ENCODE measurements at places on chromosomes 7 and 10.

DNA sequence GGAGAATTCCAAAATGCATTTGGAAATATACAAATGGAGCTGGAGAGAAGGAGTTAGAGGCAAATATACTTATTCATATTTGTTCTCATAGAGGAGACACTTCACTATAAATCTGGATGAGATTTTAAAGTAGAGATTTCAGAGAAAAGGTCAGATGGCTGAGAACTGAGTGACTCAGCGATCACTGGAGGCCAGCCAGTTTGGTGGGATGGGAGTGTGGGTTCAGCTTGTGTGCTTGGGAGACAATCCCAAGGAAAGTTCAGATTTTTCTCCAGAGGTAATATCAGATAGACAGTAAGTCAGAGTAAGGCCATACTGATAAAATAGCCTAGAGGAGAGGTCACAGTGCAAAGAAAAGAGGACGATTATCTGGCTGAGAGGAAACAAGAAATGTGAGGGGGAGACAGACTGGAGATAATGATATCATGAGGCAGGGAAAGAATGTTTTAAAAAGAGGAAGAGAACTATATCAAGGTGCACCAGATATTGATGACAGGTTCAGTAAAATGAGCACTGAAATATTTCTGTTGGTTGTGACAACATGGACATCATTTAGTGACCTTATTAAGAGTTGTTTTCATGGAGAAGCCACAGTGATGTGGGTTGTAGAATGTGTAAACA, 67.0 kb downstream of the MDFIC start:
- DNase-seq: no peak

- no peak for DNase-seq
These were observed 16.5 kb upstream of the WIPI2 start for GRCh38 chr7:5173496-5173895.

- DNase-seq: no peak
These were observed 13.6 kb upstream of the ITGB1 start for GRCh38 chr10:32971536-32972091.

GRCh38 chr7:29146057-29146706, at the start of gene CPVL:
TSS of gene CPVL (minus strand) at chr7:29146537. CDS start at chr7:29121061, 25,476 bp downstream.
- peak; percentile 30 for DNase-seq

DNA sequence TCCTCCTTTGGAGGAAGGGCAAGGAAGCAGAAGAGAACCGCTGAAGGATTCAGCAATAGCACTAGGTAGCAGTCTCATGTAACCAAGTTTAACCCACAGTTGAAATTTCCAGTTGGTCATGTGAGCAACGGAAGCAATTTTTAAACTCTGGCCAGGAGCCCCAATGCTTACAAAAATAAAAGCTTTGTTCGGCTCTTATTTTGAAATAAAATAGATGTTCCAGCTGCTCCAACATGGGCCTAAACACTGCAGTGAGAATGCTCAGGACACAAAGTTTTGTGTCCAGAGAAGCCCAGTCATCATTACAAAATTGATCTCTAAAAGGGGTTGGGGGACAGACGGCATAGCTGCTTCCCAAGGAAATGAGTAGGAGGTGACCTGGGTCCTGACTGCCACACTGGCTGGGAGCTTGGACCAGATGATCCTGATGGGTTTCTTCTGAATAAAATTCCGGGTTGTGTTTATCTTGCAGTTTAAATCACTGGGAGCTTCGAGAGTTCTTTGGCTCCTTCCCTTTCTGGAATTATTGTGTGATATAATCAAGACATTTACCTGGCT, 452 bp upstream of the TMEM140 start:
- DNase-seq: no peak

DNA sequence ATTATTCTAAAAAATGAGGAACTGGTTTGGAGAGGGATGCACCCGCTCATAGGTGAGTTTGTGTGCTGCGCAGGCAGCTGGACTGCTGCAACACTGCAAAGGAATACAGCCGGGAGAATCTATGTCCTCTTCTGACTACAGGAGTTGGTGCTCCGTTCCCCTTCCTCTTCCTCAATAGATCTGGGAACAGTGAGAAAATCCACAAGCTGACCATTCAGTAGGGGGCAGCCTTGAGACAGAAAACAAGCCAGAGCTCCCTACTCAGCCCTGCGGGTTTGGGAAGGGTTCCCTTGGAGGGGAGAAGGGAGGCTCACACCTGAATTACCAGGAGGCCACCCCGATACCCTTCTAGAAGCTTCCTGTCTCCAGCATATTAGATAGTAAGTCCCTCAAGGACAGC, 87.3 kb upstream of the FOXI2 start:
- DNase-seq: no peak

DNA sequence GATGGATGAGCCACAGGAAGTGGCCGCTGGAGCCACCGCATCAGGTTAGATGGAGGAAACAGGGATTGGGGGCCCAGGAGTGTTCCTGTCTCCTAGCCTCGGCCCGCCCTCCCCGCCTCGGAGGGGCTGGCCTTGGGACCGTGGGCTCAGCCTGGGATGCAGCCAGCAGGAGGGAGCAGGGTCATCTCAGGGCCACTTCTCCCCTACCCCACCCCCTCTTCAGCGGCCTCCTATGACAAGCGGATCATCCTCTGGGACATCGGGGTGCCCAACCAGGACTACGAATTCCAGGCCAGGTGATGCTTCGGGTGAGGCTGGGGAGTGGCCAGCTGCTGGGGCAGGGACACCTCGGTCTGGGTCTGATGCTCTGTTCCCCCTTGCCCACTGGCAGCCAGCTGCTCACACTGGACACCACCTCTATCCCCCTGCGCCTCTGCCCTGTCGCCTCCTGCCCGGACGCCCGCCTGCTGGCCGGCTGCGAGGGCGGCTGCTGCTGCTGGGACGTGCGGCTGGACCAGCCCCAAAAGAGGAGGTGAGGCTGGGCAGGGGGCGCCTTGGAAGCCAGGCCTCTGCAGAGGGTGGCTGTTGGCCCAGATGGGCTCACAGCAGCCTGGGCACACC, 4.7 kb downstream of the LRWD1 start:
- no peak for DNase-seq

DNA sequence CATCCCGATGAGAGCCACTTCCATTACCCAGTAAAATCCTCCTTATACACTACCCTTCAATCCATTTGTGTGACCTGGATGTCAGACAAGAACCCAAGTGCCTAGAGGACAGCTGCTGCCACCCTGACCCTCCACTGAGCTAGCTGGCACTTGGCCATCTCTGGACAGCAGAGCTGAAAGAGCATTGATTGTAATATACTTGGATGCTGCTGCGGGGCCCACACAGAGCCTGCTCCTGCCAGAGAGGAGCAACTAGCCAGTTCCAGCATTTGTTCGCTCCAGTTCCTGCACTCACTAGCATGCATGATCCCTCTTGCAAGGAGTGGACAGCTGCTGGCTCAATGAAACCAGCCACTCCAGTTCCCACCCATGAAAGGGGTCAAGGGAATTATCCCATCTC, 8.4 kb upstream of the TMEM254 start:
- peak; percentile 45 for DNase-seq

DNA sequence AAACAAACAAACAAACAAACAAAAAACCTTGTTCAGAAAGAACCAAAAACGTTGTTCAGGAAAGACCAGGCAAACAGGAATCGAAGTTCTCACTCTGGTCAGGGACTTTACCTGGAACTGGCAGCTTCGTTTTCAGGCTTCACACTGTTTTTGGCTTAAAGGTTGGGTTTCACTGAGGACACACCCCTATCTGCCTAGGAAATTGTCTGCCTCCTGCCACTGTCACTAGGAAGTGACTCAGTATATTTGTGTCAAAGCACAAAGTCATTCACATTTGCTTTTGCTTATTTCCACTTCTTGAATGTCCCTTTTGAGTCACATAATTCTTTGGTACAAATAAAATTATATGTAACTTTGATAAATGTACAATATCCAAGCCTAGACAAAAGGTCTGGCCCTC, 37.9 kb downstream of the PNLIPRP3 start:
- DNase-seq: no peak

- DNase-seq: no peak
These were observed 22.6 kb downstream of the CDK1 start for GRCh38 chr10:60800918-60801317.

GRCh38 chr10:97336446-97336845, 1.9 kb upstream of the FRAT2 start:
- DNase-seq: no peak

DNA sequence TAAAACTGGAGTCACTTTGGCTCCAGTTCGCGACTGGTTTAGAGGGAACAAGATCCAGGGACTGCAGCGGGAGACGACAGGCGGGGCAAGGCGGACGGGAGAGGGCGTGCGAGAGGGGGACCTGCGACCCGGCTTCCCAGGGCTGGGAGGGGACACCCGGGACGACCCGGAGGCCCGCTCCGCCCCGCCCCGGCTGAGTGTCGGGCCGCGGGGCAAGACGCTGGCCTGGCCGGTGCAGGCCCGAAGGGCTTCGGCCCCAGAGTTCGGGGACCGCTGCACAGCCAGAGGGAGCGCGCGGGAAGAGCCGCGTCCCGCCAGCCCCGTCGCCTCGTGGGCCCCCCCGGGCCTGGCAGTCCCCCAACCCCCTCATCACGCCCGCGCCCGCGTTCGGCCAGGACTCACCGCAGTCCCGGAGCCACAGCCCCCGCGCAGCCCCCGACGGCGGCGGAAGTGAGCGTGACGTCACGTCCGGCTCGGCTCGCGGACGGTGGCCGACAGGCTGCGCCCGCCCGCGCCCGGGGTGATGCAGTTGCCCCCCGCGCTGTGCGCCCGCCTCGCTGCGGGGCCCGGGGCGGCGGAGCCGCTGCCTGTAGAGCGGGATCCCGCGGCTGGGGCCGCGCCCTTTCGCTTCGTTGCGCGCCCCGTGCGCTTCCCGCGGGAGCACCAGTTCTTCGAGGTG, at the start of the genes TUBGCP2 and ZNF511:
Gene TUBGCP2, minus strand, starts transcription at position 452 of the 679 bp plus-strand sequence. CDS start 5,931 bp downstream, outside the sequence.
Gene ZNF511, plus strand, starts transcription at position 494 of the 679 bp plus-strand sequence. Its CDS starts 30 bp downstream, at position 524.
- peak; percentile 86 for DNase-seq
